Kidney capillary endothelial cell (primary cell): ENCODE measurements at places on chromosomes 1 and 21.

DNA sequence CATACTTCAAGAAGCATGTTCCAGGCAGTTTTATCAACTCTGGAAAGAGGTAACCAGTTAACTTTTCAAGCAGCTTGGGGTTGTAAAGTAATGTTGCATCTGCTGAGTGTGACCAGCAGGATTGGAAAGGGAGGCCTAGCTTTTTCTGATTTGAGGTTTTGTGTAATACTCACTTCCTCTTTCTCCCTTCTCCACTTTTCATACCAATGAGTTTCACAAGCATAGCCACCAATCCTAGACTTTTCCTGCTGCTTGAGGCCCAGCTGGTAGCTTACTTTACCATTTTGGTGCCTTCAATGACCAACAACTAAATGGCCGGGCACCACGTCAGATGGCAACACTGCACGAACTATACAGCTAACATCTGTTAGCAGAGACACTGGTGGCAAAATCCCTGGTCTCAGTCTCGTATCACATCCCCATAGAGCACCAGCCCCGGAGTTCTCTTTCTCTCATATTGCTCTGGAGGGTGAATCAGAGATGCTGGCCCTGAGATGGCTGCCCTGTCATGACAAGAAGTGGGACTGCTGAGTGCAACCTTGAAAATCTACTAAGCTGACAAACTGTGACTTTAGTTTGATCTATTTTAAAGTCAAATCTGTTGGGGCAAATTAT lies 14.8 kb upstream of the GPR88 start:
- DNase-seq = no peak

DNA sequence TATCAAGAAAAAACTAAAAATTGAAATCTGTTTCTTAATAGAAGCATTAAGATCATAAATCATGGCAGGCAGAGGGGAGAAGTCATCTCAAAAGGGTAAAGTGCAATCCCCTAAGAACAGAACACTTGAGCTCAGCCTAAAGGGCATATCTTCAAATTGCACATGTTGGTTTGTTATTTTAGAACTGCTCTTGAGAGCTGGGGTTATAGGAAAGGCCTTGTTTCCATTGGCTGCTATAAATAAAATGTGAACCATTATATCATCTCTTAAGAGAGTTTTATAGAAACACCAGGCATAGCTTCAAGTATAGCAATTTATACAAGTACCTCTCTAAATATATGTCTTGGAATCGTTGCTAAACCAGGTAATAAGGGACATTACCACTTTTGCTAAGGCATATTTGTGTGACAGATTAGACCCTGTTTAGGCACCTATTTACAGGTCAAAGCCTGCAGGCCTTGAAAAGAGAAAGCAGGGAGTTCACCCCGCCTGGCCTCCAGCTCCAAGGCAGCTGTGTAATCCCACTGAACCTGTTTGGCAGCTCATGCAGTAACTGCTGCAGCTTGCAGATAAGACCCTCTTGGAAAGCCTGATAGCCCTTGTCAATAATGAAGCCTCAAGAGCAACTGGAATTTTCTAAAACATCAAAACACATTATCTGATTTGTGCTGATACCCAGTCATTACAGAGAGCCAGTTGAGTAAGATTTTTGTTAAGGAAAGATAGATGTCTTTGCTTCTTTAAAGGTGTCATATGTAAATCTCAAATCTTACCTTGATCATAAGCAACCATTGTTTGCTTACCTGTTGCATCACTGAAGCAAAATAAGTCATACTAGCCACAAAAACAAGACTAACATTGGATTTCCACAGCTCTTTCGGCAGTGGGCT lies 24.2 kb upstream of the SYDE2 start:
- no peak for DNase-seq

DNA sequence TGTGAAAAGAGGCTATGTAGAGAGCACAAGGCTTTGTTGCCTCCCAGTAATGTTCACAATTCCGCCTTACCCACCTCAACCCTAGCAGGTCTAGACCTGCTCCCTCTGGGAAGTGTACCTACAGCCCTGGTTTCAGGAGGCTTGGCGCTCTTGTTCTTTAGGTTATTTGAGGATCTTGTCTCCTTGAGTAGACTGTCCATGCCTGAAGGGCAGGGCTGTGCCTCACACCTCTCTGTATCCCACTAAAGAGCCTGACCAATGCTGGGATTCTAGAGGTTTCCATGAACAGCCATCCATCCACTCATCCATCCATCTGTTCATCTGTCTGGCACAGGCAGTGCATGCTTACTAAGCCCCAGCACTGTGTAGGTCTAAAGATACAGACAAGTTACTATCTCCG lies 1.0 kb downstream of the RAB7B start:
- DNase-seq = no peak

DNA sequence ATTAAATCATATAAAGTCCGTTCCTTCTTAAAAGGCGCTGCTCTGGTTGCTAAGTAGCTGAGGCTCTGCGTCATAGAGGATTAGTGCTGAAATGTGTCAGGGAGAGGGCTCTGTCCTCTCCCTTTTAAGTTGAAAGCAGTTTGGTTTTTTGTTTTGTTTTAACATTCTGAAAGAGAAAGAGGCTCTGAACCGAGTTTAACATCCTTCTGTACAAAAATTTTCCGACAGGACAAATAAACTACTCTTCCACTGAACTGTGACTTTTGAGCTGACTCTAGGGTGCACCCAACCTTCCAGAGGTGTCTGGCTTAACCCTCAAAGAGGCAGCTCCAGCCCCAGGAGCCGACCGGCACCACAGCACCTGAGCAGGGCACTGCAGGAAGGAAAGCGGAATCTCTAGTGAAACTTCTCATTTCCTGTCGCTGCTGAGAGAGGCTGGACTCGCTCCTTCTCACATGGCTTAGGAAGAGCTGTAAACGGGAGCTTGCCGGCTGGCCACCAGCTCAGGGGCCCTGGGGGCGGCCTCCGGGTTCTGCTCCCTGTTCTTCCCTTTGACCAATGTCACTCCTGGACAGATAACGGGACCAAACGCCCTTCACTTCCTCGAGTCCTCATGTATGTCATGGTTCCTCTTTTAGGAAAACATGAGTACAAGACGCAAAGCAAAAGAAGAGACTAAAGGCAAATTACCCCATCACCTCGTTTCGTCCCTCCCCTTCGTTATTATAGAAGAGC lies 1.2 kb downstream of the VAV3 start:
- DNase-seq = no peak

DNA sequence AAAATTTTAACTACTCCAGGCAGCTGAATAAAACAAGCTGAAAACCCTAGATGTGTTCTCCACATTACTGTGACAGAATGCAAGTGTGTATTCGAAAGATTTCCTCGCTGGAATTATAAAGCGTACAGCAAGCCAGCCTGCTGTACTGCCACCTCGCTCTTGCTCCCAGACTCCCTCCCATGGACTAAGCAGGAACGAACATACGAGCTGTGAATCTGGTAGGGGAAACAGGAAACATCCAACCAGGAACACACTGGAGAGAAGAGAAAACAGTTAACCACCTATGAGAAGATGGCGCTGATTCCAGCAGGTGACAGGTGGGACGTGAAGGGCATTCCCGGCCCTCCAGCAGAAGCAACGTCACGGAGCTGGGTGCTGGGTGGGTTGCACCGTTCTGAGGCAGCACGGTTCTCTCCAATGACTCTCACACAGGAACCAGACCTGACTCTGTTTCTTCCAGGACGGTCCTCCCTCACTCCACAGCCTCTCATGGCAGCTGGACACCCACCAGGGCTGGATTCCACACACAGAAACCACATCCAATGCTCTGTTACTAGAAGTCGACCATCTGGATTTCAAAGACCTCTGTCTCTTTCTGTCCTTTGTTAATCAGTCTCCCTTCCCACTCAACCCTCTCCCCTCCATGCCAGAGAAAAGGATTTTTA lies 219.2 kb downstream of the RERE start:
- DNase-seq = peak; percentile 42

DNA sequence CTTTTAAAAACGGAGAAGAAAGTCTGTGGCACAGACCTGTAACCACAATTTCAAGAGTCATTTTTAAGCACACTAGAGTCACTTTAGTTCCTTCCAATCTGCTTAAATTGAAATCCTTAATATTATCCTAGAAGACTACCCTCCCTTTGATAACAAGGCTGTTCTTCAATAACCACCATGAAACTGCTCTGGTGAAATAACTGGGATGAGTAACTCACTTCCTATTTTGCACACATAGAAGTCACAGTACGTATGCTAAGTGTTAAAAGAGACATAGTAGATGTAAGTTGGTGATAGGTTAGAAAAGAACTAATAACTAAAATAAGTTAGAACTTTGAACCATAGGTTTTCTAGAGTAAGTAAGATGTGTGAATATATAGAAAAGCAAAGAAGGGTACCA lies 107.8 kb downstream of the NME7 start:
- no peak for DNase-seq

- DNase-seq = no peak
These were observed 94.1 kb downstream of the ERG start for GRCh38 chr21:38404177-38404576.

DNA sequence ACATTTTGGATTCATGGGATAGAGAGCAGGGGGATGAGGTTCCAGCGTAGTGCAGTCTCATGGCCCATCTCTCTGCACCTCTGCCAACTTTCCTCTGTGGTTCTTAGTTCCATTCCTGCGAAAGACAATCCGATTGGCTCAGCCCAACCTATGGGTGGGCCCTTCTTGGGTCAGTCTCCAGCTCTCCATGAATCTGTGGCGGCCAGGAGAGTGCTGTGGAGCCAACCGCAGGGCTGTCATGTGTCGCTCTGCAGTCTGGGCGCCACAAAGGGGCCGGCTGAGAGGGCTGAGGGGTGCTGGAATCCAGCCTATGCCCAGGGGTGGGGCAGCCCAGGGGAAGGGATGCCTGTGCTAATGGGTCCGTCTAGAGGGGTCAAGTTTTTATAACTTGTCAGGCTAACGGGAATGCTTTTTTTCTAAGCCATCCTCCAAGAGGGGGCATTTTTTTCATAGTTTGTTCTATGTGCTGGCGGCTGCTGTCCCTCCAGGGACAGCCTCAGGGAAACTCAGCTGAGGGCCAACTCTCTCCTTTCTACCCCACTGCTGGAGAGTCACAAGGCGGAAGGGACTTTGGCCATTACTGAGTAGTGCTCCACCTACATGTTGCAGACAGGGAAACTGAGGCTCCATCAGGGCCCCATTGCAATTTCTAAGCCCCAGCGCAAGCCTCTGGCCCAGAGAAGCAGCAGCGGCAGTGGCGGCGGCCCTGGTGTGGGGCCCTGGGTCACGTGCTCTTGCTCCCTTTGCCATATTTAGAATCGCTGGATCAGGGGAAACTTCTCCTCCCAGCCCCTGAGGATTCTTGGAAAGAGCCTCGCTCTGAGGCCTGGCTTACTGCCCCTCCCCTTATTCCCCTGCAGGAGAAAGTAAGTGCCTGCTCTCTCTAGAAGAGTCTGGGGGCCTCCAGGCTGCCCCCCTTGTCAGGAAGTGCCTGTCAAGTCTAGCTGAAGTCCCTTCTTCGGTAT lies 23.4 kb downstream of the KCNQ4 start:
- no peak for DNase-seq

GRCh38 chr1:215360758-215361157 lies 206.3 kb upstream of the KCTD3 start:
- no peak for DNase-seq

- peak; percentile 54 for DNase-seq
These were observed 18.4 kb upstream of the SPATC1L start for GRCh38 chr21:46202592-46203202.

- no peak for DNase-seq
These were observed 1609.8 kb downstream of the AMY1C start for GRCh38 chr1:105359457-105359856.

DNA sequence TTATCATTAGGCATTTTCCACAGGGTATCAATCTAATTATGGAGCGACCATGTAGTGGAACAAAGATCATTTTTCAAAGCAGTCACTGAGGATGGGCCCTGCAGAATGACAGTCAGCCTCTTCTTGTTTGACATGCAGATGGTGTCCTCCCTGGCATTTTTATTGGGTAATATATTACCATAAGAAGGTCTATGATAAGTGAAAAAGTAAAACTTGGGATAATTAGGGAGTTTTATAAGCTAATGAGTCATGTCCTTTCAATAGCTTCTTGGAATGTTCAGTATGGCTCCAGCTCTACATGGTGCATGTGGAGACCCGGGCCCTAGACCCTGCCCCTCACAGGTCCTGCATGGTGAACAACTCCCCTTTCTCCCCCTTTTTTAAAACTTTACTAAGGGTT lies 232.2 kb upstream of the COA6 start:
- no peak for DNase-seq

DNA sequence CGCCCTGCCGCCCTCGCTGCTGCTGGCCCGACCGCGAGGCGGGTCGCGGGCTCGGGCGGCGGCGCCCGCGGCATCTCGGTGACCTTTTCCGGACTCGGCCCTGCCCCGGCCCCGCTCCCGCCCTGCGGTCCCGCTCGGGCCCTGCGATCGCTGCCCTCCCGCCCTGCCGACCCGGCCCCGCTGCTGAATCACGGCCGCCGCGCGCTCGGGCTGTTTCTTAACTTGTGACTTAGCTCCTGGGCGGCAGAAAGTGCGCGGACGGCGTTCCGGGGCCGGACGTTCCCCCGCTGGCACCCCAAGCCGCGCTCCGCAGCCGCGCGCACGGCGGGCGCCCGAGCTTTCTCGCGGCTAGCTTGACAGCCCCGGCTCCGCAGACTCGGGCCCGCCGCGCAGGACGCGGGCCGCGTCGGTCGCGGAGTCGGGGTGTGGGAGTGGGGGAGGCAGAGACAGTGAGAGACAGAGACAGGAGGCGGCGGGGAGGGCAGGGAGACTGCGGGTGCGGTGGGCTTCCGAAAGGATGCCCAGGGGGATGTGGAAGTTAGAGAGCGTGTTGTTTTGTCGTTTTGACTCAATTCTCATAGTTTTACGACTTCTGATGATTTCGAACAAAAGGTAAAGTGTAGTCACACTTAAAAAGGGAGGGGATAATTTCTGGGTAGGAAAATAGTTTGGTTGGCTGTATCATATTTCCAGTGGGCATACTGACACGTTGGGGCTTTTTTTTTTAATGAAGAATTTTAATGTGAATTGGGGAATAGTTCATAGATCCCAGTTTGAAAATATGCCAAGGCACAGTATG lies 49.8 kb downstream of the PRDM2 start:
- no peak for DNase-seq

DNA sequence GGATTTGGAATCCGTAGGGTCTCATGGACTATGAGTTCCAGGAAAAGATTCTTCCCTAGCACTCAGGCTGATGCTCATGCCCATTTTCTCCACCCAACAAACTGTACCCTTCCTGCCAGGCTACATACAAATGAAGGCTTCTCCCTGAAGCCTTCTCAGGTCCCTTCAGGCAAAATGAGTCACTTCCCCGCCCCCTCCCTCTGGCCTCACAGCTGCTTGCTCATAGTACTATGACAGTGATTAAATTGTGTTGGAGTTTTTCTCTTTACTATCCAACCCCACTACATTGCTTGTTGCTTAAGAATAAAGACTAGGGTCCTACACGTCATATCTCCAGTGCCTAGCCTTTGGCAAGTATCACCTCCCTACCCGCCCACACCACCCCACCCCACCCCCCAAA lies 207.6 kb upstream of the NFIA start:
- DNase-seq = peak; percentile 69

GRCh38 chr1:86860424-86860823 lies 53.5 kb downstream of the SELENOF start:
- DNase-seq = no peak

- DNase-seq = no peak
These were observed 904 bp upstream of the FHL3 start for GRCh38 chr1:38006008-38006828.

- no peak for DNase-seq
These were observed 5.8 kb upstream of the CTSE start for GRCh38 chr1:206029484-206029883.
